ENCODE measurements at places on chromosomes 2 and 18. TPM values are rescaled to one million over a fixed set of nuclear protein-coding genes. Genes with fewer than 3 reads are reported as not detected.

The STK25 gene
- total RNA-seq = 153 TPM

The LIPG gene
- 0.17 TPM for total RNA-seq

The LIMS4 gene
- total RNA-seq = not detected

The GPR75 gene
- total RNA-seq = 1.4 TPM

The DYNAP gene
- not detected for total RNA-seq

The TMEM198 gene
- total RNA-seq = 1.9 TPM

The COL3A1 gene
- 70.4 TPM for total RNA-seq

The PRLH gene
- not detected for total RNA-seq

The DSG4 gene
- total RNA-seq = not detected

The ZBTB7C gene
- total RNA-seq = 1.1 TPM

- no peak for DNase-seq
Measured at GRCh38 chr2:37602702-37603101, 68.7 kb downstream of the CDC42EP3 start.

- DNase-seq = no peak
Measured at GRCh38 chr2:65800998-65801397, 368.6 kb upstream of the SPRED2 start.

DNA sequence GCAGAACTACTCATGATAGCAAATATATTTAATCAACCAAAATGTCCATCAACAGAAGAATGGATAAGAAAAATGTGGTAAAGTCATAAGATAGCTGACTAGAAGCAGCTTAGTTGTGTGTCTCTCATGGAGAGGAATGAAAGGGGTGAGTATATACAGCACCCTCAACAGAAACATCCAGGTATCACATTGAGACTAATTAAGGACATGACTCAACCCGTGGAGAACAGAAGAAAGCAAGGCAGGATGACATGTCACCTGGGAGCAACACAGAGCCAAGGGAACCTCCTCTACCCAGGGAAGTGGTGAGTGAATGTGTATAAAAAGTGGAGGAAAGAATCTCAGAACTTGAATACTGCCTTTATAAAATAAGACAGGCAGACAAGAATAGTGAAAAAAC lies 1695.0 kb upstream of the CELF4 start:
- DNase-seq = no peak

GRCh38 chr18:25349131-25349925 lies 2.6 kb downstream of the ZNF521 start:
- peak; percentile 21 for DNase-seq

- DNase-seq = no peak
Measured at GRCh38 chr2:164145093-164145987, 409.5 kb upstream of the FIGN start.

DNA sequence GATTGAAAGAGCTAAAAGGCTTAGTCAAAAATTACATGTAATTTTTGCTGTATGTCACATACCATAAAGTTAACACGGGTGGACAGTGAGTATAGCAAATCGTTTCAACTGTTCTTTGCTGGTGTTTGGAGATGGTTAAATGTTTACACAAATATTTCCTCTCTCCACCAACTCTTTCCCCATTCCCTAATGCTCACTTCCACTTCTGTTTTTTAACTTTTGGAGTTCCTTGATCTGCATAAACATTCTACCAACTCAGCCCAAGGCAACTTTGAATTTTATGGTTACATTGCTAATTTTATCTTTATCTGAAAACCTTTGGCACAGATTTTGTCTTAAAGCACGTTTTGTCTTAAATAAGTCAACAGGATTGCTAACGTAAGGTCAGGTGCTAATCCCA lies 1.9 kb upstream of the SPOPL start:
- no peak for DNase-seq

GRCh38 chr2:127400897-127401756 lies 13.4 kb upstream of the MAP3K2 start:
- DNase-seq = peak; percentile 64

DNA sequence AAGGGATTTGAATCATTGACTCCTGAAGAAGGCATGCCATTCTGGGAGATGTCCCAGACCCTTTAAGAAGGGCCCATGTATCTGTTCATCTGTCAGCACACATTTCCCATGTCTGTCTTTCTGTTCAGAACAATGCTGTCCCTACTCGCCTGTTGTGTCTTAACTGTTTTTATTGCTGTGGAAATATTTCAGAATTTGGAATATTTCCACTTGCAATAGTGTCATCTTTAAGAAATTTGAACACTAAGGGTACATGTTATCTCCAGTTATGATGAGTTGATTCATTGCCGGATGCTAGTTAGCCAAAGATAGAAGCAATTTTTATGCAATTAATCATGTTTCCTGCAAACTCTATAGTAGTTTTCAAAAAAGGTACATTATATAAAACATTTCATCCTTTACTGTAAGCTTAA lies 36.9 kb upstream of the NT5C1B start:
- DNase-seq = no peak

DNA sequence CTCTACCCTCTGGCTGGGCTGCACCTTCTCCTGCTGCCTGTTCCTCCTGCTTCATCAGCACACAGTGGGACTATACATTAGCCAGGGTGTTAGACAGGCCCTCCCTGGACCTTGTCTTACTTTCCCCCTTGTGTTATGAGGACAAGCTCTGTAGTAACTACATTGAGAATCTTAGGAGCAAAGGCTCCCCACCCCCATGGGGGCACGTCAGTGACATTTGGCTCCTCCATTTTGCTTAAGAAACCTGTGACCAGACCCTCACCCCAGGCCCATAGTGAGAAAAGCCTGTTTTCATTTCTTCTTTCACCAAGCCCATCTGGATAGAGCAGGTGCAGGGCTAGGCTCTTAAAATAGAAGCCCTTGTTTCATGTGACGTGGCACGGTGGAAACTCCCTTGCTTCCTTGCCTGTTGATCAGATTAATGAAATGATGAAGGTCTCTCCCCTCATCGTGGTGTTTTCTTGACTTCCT lies 146.7 kb downstream of the RPIA start:
- no peak for DNase-seq

DNA sequence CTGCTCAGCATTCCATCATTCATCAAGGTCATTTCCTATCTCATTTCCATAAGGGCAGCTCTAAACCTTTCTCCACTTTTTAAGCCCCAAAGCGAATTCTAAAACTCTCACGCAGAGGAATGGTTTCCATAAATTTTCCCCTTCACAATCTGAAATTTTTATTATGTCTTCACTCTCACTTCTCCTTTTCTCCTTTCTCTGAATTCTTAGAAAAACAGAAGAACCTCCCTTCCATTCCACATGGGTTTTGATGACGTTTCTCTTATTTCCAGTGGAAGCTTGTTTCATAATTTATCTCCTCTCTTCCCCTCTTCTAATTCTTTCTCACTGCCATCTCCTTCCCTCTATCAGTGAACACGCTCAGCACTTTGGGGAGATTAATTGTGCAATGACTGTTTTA lies 97.3 kb downstream of the SPATS2L start:
- no peak for DNase-seq

- peak; percentile 81 for DNase-seq
Measured at GRCh38 chr2:1730015-1730927, 14.0 kb downstream of the PXDN start.

DNA sequence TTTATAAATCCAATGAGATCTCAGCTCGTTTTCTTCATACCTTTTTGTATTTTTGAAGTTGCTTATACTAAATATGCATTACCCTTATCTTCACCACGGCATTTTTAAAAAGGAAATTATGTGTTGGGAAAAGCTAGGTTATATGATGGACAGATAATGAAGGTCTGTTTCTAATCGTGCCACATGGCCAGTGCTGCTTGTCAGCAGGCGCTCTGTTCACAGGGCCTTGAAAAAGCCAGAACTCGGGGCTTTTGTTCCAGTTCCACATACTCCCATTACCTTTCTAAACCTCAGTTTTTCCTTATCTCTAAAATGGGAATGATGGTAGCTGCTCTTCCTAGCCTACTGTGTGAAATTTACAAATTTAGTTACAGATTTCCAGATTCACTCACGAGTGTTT lies 42.0 kb downstream of the EPAS1 start:
- DNase-seq = no peak

GRCh38 chr2:46555011-46555410 lies 75.6 kb downstream of the TMEM247 start:
- DNase-seq = no peak

- DNase-seq = no peak
Measured at GRCh38 chr2:163658556-163658955, 77.3 kb downstream of the FIGN start.

DNA sequence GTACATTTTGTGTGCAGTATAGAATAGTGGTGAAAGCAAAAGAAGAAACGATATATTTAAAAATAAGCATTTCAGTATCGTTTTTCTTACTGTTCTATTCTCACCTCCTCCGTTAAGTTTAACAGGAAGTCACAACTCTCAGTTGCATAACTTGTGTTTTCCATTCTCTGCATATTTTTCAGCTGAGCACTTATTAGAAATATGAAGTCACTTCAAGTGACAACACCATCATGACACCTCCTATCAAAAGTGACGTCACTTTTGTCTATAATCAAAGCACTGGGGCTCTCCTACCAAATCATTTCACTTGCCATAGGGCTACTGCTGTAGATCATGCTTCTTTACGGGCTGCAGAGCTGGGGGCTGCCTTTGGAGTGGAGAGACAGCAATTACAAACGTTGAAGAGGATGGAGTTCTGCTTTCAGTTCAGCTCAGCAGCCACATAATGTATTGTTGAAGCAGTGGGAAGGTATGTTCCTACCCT lies 36.3 kb downstream of the STAT4 start:
- no peak for DNase-seq

- no peak for DNase-seq
Measured at GRCh38 chr2:158993721-158994587, 25.5 kb downstream of the TANC1 start.

GRCh38 chr2:74216642-74217041 lies 18.2 kb downstream of the MTHFD2 start:
- DNase-seq = no peak

GRCh38 chr2:144166743-144167142 lies 353.2 kb downstream of the ZEB2 start:
- no peak for DNase-seq

GRCh38 chr2:193980599-193980998 lies 1676.4 kb upstream of the SLC39A10 start:
- no peak for DNase-seq

GRCh38 chr18:10265560-10266333 lies 188.7 kb upstream of the APCDD1 start:
- DNase-seq = no peak

DNA sequence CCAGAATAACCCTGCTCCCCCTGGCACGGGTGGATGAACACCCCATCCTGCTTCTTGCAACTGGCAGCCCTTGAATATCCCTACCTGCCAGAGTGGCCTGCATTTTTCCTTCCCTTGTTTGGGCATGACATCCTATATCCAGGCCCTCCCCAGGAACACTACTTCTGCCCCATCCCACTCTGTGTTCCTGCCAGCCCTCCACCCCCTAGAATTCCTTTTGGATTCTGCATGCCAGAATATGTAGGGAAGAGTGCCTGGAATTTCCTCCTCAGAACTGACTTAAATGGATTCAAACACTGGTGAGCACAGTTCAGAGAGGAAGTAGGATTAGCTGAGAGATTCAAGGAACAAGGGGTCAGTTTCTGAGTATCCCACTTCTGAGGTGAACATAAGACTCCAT lies 123.5 kb upstream of the PELI1 start:
- DNase-seq = no peak

DNA sequence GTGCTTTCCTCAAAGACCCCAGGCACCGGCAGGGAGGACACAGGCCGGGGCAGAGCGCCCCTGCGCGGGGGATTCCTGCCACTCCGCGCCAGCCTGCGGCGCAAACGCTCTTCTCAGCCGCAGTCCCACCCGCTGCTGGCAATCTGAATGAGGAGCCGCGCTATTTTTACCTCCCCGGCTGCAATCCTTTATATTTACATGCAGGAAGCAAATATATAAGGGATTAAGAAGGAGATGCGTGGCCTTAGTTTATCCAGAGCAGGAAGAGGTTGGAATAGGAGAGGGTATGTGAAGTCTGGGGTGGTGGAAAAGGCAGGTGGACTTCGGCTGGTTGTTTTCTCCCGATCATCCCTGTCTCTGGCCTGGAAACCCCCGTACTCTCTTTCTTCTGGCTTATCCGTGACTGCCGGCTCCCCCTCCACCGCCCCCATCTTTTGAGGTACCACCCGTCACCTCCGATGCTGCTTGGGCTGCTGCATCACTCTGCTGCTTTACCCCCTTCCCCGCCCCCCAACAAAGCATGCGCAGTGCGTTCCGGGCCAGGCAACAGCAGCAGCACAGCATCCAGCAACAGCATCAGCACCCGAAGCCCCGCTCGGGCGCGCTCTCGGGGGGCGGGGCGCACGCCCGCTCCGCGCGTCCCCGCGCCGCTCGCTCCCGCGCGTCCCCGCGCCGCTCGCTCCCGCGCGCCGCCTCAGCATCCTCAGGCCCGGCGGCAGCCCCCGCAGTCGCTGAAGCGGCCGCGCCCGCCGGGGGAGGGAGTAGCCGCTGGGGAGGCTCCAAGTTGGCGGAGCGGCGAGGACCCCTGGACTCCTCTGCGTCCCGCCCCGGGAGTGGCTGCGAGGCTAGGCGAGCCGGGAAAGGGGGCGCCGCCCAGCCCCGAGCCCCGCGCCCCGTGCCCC lies at the start of gene ADAM23:
Gene ADAM23, plus strand, starts transcription at position 700 of the 902 bp plus-strand sequence. CDS start 335 bp downstream, outside the sequence.
- peak; percentile 25 for DNase-seq

GRCh38 chr2:113716291-113716690 lies 40.2 kb downstream of the SLC35F5 start:
- DNase-seq = no peak

DNA sequence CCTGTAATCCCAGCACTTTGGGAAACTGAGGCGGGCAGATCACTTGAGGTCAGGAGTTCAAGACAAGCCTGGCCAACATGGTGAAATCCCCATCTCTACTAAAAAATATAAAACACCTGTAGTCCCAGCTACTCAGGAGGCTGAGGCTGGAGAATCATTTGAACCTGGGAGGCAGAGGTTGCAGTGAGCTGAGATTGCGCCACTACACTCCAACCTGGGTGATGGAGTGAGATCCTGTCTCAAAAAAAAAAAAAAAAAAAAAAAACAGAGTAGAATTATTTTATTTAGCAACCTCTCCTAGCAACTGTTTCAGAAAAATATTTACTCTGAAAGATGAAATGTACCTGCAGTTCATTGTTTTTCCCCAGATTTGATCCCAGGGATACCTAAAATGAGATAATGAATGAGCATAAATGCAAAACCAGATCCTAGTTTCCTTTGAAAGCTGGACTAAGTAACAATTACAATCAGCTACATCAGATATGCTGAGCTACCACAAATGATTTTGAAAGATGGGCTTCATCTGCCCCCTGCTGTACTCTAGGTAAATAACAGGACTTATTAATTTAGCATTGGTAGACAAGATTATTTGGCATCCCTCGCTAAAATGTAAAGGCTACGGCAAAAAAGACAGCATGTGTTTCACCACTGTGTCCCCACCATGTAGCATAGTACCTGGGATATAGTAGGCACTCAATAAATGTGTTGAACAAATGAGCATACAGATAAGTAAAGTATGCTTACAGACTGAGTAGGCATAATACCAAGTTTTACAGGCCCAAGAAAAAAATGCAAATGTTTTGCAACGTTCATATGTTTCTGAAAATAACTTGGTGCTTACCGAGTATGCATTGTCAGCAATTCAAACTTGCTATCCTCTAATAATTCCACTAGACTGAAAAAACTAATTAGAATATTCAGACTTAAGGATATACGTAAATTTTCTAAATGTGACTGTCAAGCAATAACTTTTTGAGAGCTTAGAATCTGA lies 102.5 kb downstream of the ATL2 start:
- peak; percentile 85 for DNase-seq

- DNase-seq = no peak
Measured at GRCh38 chr2:228653884-228654283, 472.4 kb upstream of the SPHKAP start.
